ENCODE measurements at places on chromosomes 3 and 15. TPM values are rescaled to one million over a fixed set of nuclear protein-coding genes. Genes with fewer than 3 reads are reported as not detected.

DNA sequence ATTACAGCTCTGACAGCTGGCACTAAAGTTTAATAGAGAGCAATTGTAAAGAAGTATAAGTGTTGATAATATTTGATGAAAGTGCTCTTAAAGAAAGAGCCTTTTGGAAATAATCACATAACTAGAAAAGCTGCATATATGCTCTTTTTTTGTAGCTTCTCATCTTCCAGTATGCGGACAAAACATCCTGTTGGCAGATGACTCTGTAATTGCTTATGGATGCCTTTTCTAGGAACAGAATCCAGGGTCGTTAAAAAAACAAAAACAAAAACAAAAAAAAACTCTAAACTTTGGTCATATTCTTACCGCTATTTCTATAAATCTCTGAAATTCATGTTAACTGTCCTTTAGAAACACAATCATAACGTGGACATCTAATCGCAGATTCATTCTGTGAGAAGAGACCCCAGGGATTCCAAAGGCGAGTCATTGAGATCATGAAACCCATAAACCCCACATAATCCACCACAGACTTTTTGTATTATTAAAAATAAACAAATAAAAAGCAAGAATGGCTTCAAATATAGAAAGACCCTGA is 109.8 kb downstream of the EPHA3 start:
- H3K4me1 ChIP-seq = no peaks in the 10 kb centered on the region
- no peaks in the 10 kb centered on the region for H3K27me3 ChIP-seq
- no peak overlapping the region for H3K27ac ChIP-seq
- no peak overlapping the region for H3K4me3 ChIP-seq

DNA sequence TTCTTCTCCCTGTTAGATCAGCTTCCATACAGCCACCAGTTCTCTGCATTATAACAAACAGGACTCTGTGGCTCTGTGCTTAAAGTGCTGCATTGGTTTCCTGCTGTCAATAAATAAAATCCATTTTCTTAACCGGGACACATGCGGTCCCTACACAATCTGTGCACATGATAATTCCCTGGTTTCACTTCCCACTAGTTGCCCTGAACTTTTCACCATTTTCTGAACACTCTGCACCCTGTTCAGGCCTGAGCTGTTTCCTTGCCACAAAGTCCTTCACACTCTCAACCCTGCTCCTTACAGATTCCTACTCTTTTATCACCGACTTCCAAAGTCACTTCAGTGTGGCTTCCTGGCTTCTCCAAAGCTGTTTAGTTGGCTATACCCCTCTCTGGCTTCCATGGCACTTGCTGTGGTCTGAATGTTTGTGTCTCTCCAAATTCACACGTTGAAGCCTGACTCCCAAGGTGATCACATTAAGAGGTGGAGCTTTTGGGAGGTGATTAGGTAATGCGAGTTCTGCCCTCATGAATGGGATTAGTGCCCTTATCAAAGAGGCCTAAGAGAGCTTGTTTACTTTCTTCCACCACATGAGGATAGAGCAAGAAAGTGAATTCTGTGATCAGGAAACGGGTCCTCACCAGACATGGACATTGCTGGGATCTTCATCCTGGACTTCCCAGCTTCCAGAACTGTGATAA is 233.4 kb downstream of the CHST2 start:
- H3K4me3 ChIP-seq = no peak overlapping the region
- H3K4me1 ChIP-seq = peaks cover 5% of the 10 kb centered on the region
- H3K27ac ChIP-seq = no peak overlapping the region
- no peak for DNase-seq
- no peaks in the 10 kb centered on the region for H3K27me3 ChIP-seq

DNA sequence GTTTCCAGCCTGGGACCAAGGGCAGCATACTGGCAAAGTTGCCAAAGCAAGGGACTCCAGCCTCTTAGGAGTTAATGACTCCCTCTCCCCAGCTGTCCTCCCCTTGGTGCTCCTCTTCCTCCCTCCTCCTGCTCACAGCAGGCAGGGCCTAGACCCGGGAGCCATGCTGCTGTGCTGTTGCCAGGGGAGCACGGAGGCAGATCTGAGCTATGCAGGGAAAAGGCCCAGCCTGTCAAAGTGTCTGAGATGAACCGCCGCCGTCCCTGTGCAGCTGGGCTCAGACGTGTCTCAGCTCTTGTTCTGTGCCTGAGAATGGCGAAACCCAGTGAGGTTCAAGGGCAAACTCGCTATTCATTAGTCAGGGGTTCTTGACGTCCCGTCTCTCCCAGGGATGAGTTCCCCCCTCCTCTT is 60.8 kb upstream of the POLG start:
- H3K36me3 ChIP-seq = no peaks in the 10 kb centered on the region
- H3K27me3 ChIP-seq = no peaks in the 10 kb centered on the region
- no peak for DNase-seq
- peaks cover under 1% of the 10 kb centered on the region for H3K4me1 ChIP-seq
- H3K4me3 ChIP-seq = no peak overlapping the region

Gene SLC2A2
- total RNA-seq = 0.19 TPM

- H3K27ac ChIP-seq = no peak overlapping the region
- peaks cover 7% of the 10 kb centered on the region for H3K4me1 ChIP-seq
- no peak for DNase-seq
- H3K4me3 ChIP-seq = no peak overlapping the region
- no peaks in the 10 kb centered on the region for H3K27me3 ChIP-seq
- H3K36me3 ChIP-seq = no peaks in the 10 kb centered on the region
Measured at GRCh38 chr3:69009559-69010410, 3.7 kb downstream of the EOGT start.

- H3K4me1 ChIP-seq = no peaks in the 10 kb centered on the region
- no peak overlapping the region for H3K4me3 ChIP-seq
- H3K36me3 ChIP-seq = no peaks in the 10 kb centered on the region
- no peaks in the 10 kb centered on the region for H3K27me3 ChIP-seq
Measured at GRCh38 chr3:146131616-146132410, 29.2 kb downstream of the PLOD2 start.

Gene PTH1R
- total RNA-seq = not detected

DNA sequence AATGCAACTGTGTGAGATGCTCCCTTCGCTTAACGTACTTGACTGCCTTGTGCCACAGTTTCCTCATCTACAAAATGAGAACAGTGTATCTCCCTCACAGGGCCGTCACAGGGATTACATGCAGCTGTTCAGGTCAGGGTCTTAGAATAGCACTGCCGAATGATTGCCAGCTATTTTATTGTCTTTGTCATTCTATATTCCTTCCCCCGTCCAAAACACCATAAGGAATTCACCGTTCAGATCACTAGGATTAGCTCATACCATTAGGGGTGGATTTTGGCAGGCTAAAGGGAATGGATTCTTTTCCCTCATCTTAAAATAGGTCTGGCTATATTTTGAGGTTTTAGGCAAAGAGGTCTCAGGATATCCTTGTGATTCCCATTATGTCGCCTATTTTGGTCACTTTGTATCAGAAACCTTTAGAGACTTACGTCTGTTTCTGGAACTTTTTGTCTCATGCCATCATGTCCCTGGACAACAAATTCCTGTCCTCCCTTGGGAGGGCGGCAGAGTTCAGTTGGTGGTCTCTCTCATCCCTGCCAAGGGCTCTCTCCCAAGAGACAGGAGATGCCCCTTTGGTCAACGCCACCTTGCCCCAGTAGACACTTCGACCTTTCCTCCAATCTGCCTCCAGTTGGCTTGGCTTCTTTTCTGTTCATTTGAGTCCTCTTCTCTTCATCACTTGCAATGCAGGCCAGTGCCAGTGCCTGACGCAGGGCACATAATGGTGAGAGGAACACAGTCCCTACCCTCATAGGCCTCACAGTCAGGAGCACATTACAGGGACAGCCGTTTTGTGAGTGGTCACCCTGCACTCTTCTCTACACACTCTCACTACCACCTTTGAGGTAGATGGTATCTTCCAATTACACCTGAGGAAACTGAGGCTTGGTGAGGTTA is 171.6 kb upstream of the BHLHE40 start:
- no peaks in the 10 kb centered on the region for H3K27me3 ChIP-seq
- peaks cover 14% of the 10 kb centered on the region for H3K36me3 ChIP-seq
- H3K4me1 ChIP-seq = no peaks in the 10 kb centered on the region
- no peak overlapping the region for H3K27ac ChIP-seq
- DNase-seq = no peak
- no peak overlapping the region for H3K4me3 ChIP-seq

Gene SELENOK
- total RNA-seq = 36.9 TPM

- no peaks in the 10 kb centered on the region for H3K27me3 ChIP-seq
- no peak overlapping the region for H3K4me3 ChIP-seq
- no peaks in the 10 kb centered on the region for H3K36me3 ChIP-seq
- no peak overlapping the region for H3K27ac ChIP-seq
- DNase-seq = no peak
Measured at GRCh38 chr15:25641762-25642161, 202.9 kb upstream of the UBE3A start.

Gene KCNMB3
- total RNA-seq = 1.7 TPM

GRCh38 chr3:16456784-16457415 is 56.6 kb downstream of the RFTN1 start:
- no peaks in the 10 kb centered on the region for H3K27me3 ChIP-seq
- peaks cover 7% of the 10 kb centered on the region for H3K36me3 ChIP-seq

GRCh38 chr15:30962079-30962478 is 29.3 kb downstream of the MTMR10 start:
- peaks cover 17% of the 10 kb centered on the region for H3K36me3 ChIP-seq
- H3K4me3 ChIP-seq = no peak overlapping the region
- no peaks in the 10 kb centered on the region for H3K27me3 ChIP-seq
- H3K27ac ChIP-seq = no peak overlapping the region
- no peak for DNase-seq

GRCh38 chr3:61356685-61357084 is 105.4 kb upstream of the FHIT start:
- H3K4me1 ChIP-seq = peaks cover 16% of the 10 kb centered on the region
- H3K27ac ChIP-seq = no peak overlapping the region
- no peak overlapping the region for H3K4me3 ChIP-seq
- DNase-seq = no peak
- H3K27me3 ChIP-seq = no peaks in the 10 kb centered on the region
- no peaks in the 10 kb centered on the region for H3K36me3 ChIP-seq

DNA sequence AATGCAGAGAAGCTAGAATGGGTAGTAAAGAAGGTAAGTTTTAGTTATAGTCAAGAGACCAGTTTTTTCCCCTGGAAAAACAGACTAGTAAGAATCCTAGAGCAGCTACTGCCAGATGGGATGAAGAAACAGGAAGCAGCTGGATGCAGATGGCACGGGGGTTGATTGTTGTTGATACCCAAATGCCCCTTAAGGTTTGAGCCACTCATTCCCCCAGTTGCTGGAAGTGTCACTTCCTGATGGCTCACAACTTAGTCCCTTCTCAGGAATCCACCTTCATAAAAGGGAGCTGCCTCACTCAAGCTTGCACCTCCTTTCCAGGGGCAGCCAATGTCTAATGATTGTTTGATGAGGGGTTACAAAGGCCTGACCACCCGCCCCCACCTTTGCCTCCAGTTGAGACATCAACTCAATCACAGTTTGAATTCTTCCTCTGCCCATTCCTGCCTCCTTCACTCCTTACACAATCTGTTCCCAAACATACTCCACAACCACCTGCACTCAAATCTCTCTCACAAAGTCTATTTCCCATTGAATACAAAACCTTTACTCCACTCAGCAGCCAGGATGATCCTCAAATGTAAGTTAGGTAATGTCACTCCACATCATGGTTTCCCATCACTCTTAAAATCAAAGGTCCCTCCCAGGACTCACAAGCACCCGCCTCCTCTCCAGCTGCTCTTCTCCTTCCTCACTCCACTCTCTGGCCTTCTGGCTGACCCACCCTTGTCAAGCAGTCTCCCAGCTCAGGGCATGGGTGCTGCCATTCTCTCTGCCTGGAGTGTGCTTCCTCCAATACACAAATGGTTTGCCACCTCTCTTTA is 450.1 kb upstream of the THBS1 start:
- no peaks in the 10 kb centered on the region for H3K4me1 ChIP-seq
- H3K27ac ChIP-seq = no peak overlapping the region
- no peaks in the 10 kb centered on the region for H3K27me3 ChIP-seq
- no peak overlapping the region for H3K4me3 ChIP-seq

- H3K4me3 ChIP-seq = no peak overlapping the region
- H3K4me1 ChIP-seq = no peaks in the 10 kb centered on the region
- no peak for DNase-seq
- H3K27ac ChIP-seq = no peak overlapping the region
- no peaks in the 10 kb centered on the region for H3K27me3 ChIP-seq
Measured at GRCh38 chr3:183328164-183328563, 75.1 kb downstream of the B3GNT5 start.

Gene CD86
- 41.9 TPM for total RNA-seq

DNA sequence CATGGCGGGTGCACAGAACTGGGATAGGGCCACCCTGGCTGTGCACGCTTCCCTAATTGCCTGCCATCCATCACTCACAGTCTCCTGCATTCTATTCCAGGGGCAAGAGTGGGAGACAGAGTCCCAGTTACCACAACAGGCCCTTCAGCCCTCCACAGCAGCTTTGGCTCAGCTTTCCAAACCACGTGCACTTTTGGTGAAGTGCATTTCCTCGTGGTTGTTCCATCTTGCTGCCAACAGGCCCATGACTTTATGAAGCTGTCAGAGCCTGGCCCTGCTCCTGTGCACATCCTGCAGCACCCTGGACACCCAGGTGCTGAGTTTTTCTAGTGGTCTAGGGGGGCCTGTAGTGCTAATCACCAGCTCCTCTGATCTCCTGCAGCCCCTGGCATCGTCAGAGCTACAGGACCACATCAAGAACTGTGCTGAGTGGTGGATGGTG is 110.2 kb downstream of the ADCY5 start:
- no peak overlapping the region for H3K4me3 ChIP-seq
- DNase-seq = no peak
- no peak overlapping the region for H3K27ac ChIP-seq

DNA sequence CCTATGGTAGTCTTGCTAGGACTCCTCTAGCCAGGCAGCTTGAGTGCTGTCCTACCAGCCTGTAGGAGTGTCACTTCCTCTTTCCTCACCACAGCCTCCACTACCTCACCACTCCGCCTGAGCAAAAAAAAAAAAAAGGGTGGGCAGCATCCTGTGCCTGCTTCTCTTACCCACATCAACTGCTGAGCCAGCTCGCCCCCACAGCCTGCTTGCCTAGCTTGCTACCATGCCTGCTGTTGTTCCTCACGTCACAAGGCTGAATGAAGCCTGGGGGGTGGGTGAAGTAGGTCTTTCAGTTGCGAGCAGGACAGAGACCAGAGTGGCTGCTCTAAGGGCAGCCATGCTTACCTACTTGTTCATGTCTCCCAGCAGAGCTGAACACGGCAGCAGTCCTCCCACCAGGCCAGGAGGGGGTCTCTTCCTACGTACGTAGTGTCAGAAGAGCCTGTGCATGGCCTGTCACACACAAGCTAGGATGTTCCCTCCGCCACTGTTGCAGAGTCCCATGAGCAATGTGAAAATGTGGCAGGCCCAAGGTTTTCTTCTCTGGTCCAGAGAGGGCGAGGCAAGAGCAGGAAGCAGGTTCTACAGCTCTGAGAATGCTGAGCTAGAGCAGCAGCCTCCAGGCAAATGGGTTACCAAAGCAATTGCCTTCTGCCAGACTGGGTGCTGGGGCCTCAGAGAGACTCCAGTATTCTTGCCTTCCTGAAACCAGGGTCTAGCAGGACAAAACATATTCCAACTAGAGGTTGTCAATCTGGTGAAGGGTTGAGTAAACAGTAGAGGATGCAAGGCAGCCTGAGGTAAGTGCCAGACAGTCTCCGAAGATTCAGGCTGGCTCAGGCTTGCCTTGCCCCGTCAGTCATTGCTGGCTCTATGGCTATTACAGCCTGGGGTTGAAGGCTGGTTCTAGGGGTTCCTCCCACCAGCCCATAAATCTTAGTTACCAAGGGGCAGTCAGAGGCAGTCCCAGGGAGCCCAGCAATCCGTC is 8.1 kb downstream of the PPM1M start:
- peak; percentile 85 for DNase-seq
- H3K36me3 ChIP-seq = peaks cover 40% of the 10 kb centered on the region
- H3K27me3 ChIP-seq = no peaks in the 10 kb centered on the region
- no peak overlapping the region for H3K4me3 ChIP-seq

Data from GM12878 (cell line).